ENCODE measurements at places on chromosomes 7 and 10.

GRCh38 chr10:63286340-63286739 is 153.2 kb downstream of the NRBF2 start:
- no peak for DNase-seq

DNA sequence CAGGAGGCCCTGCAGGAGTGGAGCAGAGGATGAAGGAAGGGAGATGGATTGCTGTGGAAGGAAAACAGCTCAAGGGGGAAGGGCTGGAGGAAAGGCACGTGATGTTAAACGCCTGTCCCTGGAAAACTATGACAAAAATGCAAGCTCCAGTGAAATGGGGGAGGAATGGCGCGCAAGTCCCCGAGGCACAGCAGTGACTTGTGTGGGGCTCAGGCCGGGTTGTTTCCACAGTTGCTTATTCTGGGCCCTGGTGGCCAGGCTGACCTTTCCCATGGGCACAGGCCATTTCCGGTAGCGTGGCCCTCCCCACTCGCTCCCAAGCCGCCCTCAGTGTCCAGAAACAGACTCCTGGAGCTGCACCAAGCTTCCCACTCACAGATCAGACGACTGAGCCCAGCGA is 68.1 kb upstream of the PDGFA start:
- no peak for DNase-seq

DNA sequence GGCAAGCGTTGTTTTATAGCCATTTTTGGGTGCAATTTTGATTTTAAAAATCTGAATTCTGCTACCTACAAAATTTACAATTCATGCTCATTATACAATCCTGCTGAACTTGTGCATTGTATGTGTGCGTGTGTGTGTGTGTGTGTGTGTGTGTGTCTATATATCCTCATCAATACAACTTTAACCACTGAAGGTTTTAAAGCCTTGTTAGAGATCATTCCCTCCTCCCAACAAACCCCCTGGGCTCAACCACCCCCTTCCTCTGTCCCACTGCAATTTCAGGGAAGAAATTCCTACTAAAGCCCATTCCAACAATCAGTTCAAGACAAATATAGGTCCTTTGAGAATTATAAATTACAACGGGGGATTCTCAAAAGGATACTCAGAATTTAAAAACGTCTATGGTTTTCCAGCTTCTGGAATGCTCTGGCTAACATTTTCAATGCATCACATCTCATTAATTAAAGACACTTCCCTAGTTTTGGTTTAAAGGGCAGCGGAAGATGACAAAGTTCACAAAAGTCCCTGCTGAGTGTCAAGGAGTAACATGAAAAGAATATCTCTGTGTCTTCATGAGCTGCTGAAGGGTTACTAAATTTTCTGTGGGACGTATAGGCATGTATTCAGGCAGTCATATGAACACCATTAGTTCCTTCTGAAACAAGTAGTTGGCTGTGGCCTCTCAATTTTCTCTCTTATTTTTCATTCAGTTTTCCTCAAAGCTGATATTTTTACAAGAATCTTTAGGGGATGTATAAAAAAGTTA is 889 bp upstream of the SEMA3A start:
- no peak for DNase-seq

GRCh38 chr7:131961054-131961680 is 404.7 kb upstream of the PODXL start:
- no peak for DNase-seq

GRCh38 chr7:99499721-99500636 is at the start of gene ZNF394:
Gene ZNF394 (minus strand): TSS chr7:99500281. CDS start chr7:99500093, 188 bp downstream.
- peak; percentile 91 for DNase-seq

All from occipital lobe (tissue), 3 donors.